Mesenteric fat pad (tissue), 1 donor: ENCODE measurements at places on chromosomes 13 and 19. TPM values are rescaled to one million over a fixed set of nuclear protein-coding genes. Genes with fewer than 3 reads are reported as not detected.

The RNF17 gene
- 0.58 TPM for total RNA-seq

The RNF113B gene
- total RNA-seq, result not detected

The IRGC gene
- total RNA-seq, result not detected

The DEDD2 gene
- 12.4 TPM for total RNA-seq

The RFX1 gene
- 12.2 TPM for total RNA-seq

GRCh38 chr19:3638208-3639193 lies 11.9 kb upstream of the CACTIN start:
- DNase-seq, result no peak

- DNase-seq, result no peak
These were observed 31.7 kb upstream of the ZNF507 start for GRCh38 chr19:32313569-32314265.

- no peak for DNase-seq
These were observed 488.4 kb downstream of the KLF5 start for GRCh38 chr13:73547239-73547638.

DNA sequence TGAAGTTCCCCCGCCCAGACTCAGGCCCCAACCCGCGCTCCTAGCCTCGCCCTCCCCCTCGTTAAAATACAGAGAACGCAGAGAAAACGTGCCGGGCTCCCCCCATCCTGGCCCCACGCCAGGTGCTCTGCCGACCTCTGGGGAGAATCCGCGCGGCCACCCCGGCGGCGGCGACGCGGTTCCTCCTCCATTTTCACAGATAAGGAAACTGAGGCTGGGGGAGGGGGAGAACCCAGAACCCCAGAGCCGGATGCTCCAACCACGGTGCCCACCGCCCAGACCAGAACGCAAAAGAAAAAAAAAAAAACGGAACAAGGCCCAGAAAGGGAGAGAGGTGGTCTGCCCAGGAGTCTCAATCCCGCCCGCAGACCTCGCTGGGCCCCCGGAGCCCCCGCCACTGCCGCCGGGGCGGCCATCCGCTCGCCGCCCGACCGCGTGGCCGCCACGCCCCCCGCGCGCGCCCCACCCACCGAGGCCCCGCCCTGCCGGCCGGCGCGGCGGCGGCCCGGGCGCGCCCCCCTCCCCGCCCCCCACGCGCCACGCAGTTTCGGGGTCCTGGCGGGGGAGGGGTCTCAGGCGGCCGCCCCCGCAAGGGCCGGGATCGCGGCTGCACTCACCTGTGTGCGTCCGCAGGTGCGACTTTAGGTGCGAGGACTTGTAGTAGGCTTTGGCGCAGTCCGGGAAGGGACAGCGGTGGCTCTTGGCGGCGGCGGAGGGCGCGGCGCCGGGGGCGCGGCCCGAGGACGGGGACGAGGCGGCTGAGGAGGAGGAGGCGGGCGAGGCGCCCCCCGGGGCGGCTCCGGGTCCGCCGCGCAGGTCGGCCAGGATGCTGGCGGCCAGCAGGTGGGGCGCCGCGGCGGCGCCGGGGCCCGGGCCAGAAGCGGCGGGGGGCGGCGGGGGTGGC lies 703 bp downstream of the KLF16 start:
- DNase-seq, result no peak

- no peak for DNase-seq
These were observed 1115.9 kb upstream of the PCDH9 start for GRCh38 chr13:68345963-68346531.
